ENCODE measurements at places on chromosomes 13 and 19.

- DNase-seq = no peak
Observed at GRCh38 chr13:33262062-33262487, 23.5 kb downstream of the STARD13 start.

- no peak for DNase-seq
Observed at GRCh38 chr13:20192158-20192835, 441 bp downstream of the GJB2 start.

DNA sequence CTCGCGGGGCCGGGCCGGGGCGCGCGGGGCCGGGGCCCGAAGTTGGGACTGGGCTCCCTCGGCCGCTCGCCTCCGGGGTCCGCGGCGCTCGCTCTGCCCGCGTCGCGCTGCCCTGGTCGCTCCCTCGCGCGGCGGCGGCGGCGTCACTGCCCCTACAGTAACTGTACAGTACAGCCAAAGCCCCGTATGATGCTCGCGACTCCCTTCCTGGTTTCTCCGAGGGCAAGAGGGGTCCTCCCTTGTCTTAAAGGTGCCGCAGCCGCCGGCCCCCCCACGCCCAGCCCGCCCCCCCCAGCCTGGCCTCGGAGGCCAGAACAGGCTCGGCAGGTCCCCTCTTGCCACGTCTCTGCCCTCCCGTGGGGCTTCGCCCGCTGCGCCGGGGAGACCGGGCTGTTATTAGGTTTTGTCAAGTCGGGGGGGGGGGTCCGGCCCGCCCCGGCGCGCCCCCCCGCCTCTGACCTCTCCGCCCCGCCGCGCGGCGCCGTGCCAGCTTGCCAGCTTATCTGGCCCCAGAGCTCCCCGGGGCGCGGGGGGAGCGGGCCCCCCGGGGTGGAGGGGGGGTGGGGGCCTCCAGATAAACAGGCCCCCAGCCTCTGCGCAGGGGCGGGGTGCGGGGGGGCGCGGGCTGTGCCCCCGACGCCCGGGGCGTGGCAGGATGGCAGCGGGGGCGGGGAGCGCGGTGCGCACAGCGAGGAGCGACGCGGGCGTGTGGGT, at the start of gene ZBTB7A:
TSS of gene ZBTB7A (minus strand) at position 218 of the 714 bp plus-strand sequence. CDS start 11,667 bp downstream, outside the sequence.
- peak; percentile 59 for DNase-seq

GRCh38 chr13:98476538-98476966, 100.4 kb downstream of the STK24 start:
- DNase-seq = no peak

DNA sequence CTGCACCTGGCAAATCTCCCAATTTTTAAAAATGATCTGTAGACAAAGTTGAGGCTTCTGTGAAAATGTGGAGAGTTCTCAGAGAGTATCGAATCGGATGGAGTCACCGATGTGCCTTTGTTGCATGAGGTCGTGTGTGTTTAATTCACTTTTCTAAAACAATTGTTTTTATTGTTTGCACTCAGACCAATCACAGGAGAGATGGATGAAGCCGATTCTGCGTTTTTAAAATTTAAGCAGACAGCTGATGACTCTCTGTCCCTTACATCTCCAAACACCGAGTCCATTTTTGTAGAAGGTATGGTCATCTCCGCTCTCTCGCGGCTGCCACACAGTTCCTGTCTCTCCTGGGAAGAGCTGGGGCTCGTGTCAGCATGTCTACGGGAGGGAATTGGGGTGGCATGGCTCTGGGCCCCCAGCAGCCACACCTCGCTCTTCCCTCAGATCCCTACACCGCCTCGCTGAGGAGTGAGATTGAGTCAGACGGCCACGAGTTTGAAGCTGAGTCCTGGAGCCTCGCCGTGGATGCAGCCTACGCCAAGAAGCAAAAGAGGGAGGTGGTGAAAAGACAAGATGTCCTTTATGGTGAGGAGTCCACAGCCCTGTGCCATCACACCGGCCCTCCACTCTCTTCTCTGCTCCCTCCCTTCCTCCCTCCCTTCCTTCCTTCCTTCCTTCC, 47.2 kb downstream of the PEX11G start:
- DNase-seq = no peak

- DNase-seq = no peak
Observed at GRCh38 chr13:54018485-54018884, 989.9 kb downstream of the OLFM4 start.

DNA sequence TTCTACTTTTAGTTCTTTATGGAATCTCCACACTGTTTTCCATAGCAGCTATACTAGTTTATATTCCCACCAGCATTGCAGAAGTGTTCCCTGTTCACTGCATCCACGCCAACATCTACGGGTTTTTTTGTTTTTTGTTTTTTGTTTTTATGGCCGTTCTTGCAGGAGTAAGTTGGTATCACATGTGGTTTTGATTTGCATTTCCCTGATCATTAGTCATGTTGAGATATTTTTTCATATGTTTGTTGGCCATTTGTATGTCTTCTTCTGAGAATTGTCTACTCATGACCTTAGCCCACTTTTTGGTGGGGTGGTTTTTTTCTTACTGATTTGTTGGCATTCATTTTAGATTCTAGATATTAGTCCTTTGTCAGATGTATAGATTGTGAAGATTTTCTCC, 89.7 kb downstream of the FRY start:
- no peak for DNase-seq

- DNase-seq = no peak
Observed at GRCh38 chr13:67740871-67741535, 510.9 kb upstream of the PCDH9 start.

DNA sequence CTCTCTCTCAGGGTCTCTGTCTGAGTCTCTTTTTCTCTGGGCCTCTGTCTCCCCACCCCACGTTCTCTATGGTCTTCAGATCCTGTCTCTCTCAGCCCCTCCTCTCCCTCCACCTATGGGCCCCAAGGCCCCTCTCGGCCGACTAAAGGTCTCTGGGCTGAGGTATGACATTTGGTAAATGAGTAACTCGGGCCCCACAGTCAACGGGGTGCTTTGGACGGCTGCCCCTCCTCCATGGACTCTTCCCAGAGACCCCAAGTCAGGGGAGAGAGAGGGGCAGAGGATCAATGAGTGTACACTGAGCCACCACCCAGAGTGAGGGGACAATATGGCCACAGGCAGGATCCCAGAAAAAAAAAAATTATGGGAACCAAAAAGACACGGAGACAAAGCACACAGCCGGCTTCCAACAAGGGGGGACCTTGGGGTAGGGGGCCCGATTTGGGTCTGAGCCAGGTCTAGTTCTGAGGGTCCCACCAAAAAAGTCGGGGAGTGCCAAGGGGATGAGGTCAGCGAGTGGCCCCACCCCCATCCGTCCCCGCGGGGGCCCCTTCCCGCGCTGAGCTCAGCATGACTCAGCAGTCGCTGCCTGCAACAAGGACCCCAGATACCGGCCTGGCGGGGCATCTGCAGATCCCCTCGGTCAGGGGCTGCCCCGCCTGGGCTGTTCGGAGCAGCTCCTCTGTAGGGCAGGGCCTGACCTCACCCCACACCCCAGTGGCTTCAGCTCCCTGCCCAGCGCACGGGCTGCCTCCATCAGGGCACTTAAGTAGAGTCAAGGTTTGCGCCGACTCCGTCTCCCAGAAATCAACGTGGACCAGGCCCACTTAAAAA, 1.5 kb upstream of the FTL start:
- peak; percentile 54 for DNase-seq

GRCh38 chr13:95544293-95544692, 8.2 kb upstream of the CLDN10 start:
- no peak for DNase-seq

DNA sequence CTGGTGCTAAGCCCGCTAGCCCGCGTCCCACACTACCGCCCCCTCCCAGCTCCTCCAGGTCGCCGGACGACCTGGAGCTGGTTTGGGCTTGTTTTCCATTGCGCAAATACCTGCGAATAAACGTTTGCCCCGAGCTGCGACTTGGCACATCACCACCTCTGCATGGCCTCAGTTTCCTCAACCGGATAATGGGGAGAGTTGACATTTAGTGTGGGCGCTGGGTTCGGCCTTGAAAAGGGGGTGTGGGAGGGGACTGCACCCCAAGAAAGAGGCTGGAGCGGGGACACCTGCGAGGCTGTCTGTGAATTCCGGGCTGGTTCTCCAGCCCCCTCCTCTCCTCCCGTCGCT, 11.0 kb upstream of the JUND start:
- DNase-seq = peak; percentile 24

- no peak for DNase-seq
Observed at GRCh38 chr19:35556846-35557538, 6.5 kb downstream of the ATP4A start.

DNA sequence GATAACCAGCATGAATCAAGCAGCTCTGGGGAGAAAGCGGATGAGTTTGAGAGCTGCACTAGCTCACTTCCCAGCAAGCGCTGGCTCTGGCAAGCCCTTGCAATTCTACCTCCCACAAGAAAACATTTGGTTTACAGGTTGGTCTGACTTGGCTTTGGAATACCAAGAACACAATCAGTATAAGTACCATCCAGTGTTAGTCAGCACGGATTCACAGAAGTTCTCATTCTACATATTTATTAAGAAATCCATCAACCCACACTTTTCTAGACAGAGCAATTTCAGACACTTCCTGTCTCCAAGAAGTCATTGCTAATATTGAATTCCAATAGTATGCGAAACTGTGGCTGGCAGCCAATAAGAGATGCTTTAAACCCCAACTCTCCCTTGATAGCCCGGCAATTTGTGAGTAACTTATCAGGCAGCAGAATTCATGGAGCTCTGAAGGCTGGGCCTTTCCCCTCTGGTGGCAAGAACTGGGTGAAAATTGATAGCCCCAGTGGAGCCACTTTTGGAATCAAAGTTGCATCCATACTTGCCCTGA, 59.4 kb upstream of the WASF3 start:
- DNase-seq = no peak

- DNase-seq = no peak
Observed at GRCh38 chr13:23636360-23636759, 66.1 kb downstream of the TNFRSF19 start.

GRCh38 chr19:29873024-29873800, 61.4 kb downstream of the CCNE1 start:
- DNase-seq = peak; percentile 72

GRCh38 chr13:97720896-97721295, 232.6 kb upstream of the IPO5 start:
- no peak for DNase-seq

DNA sequence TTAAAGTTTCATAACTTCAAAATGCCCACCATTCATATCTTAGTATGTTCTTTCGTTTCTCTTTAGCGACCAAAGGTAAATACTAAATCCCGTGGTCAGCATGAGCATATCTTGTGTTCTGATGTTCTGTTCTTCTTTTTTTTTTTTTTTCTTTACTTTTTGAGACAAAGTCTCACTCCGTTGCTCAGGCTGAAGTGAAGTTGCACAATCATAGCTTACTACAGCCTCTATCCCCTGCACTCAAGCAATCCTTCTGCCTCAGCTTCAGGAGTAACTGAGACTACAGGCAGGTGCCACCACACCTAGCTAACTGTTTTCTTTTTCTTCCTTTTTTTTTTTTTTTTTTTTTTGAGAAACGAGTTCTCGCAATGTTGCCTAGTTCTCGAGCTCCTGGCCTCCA, 60.9 kb upstream of the ATP12A start:
- DNase-seq = no peak

DNA sequence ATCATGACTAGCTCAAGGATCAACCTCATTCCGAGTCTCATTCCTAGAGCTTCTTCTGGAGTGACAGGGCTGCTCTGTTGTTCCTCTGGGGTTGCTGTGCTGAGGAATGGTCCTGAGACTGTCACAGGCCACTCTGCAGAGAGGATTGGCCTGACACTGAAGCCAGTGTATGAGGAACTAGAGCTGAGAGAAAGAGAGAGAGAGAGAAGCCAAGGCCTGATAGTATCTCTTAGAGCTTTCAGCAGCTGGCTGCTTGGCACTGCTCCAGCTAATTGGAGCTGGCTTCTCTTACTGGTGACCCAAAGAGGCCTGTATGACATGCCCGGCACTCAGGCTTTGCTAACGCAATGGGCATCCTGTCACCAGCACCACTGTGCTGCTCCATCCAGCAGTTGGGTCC, 73.4 kb upstream of the FLT1 start:
- no peak for DNase-seq

GRCh38 chr13:64471916-64472315, 2758.2 kb downstream of the PCDH9 start:
- DNase-seq = no peak

- DNase-seq = peak; percentile 36
Observed at GRCh38 chr13:97344265-97345175, 89.4 kb upstream of the RAP2A start.

DNA sequence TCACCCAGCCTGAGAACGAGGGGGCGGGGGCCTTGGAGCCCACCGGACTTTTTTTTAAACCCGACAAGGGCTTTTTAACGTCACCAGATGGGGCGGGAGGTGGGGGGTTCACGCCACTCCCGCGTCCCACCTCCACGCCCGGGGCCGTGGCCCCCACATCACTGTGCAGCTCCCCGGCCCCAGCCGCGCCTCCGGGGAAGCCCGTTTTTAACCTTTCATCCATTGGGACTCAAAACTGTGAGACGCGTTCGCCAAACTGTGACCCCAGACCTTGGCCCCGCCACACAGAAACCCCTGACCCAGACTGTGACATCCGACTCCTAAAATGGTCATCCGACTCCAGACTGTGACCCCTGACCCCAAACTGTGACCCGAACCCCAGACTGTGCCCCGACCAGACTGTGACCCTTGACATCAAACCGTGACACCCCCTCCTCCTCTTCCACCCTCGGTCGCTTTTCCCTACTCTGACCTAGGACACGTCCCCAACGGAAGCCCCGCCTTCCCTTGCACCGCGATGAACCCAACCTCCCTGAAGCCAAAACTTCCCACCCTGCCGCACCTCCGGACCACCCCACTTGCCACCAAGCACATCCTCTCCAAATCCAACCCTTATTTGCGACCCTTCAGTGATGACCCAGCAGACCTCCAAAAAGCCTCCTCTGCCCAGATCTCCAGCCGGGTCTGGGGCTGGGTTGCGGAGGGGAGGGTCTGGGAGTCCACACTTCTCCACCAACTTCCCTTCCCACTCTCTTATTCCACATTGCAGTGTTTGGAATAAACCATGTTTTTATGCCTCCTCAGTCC, 1.5 kb upstream of the GRWD1 start:
- no peak for DNase-seq

DNA sequence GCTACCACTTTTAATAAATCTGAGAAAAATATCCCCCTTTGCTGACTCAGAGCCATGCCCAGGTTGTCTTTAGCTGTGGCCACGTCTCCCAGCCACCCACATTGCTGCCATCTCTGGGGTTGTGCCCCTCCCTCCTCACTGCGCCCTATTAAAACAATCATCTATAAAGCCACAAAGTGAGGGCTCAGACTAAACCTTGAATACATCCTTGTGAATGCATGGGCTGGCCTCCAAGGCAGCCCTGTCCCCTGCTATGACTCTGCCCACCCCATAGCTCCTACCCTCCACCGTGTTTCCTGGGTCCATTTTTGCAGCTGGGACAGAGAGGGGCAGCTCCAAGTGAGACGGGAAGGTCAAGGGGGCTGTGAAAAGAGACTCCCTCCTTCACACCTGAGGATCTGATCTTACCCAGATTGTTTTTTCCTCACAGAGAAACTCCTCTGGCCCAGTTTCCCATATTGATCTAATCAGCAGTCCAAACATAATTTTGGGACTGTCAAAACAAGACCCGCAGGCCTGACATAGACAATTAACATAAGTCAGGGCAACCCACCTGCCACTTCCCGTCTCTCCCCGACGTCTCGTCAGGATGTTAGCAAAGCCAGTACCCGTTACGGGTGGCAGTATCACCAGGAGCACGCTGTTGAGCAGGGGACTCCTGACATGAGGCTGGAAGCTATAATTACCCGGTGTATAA, 199.0 kb downstream of the KATNAL1 start:
- no peak for DNase-seq
